HFFc6 (cell line): ENCODE measurements at places on chromosomes 4 and X. TPM values are rescaled to one million over a fixed set of nuclear protein-coding genes. Genes with fewer than 3 reads are reported as not detected.
A peak's percentile ranks its signal among the peaks of the same experiment; 100 is the strongest.

The PHEX gene
- total RNA-seq = 0.06 to 0.10 TPM in 2 of 3 replicates, not detected in the other

The TLR3 gene
- total RNA-seq = 0.20 to 0.43 TPM (median 0.42 TPM) in 3 replicates

The RAB9B gene
- total RNA-seq = 0.24 to 0.28 TPM (median 0.25 TPM) in 3 replicates

The STBD1 gene
- total RNA-seq = 4.9 to 5.6 TPM (median 5.4 TPM) in 3 replicates

The MTCP1 gene
- total RNA-seq = 14.4 to 16.8 TPM (median 15.8 TPM) in 3 replicates

The MAGEA6 gene
- 0.18 TPM in 1 of 3 replicates, not detected in the others for total RNA-seq

The DCAF8L2 gene
- not detected in 3 replicates for total RNA-seq

The SRD5A3 gene
- 11.0 to 14.4 TPM (median 12.1 TPM) in 3 replicates for total RNA-seq

The CCDC110 gene
- 0.07 TPM in 1 of 3 replicates, not detected in the others for total RNA-seq

The PFKFB1 gene
- not detected in 3 replicates for total RNA-seq

The KIT gene
- 0.11 and 1.4 TPM in 2 replicates for total RNA-seq

DNA sequence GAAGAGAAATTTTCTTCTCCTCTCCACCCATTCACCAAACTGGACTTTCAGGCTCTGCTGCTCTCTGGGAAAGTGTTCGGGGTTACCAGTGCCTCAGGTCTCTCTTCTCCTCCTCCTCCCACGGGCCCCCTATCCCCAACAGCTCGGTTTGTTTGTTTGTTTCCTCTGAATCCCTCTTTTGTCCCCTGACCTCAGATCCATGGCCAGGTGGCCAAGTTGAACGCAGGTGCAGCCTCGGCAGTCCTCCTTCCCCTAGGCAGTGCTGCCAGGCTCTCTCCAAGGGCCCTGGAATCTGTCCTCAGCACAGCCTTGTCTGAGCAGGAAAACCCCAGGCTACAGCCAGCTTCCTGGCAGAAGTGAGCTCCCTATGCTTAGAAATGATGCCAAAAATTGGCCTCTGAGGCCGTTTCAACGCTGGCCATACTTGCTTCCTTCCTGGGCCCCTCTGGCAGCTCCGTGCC is 60.0 kb downstream of the FHDC1 start:
- no peak for DNase-seq

DNA sequence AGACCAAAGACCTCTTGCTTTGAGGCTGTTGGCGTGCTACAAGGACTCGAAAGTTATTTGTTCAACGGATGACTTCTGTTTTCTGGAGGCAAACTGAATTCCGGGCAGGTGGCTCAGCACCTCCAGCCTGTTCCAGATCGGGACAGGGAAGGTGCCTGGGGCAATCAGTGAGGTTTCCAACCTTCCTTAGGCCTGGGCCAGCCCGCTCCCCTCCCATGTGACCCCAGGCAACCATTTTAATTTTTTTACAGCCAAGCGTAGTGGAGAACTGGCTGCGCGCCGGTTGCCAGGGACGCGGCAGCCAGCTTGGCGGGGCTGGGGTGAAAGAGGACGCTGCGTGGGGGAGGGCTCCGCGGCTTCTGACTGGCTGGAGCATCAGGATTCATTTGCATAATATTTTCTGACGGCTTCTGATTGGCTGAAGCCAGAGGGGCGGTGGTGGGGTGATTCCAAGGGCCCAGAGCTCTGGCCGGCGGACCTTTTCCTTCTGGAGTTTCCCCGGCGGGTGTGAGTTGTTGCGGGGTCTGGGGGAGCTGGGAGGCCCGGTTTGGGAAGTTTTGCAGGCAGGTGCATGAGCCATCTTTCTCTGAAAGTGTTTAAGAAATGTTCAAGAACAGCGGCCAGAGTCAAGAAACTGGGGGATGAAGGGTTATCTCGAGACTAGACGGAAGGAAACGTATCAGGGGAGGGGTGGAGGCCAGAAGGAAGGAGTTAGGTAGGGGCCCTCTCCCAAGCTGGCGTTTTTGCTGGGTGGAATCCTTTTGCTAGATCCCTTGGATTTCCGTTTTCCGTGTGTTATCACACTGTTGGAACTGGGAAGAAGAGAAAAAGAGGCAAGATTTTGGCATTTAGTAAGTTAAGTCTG is at the start of gene MID1IP1:
Gene MID1IP1, plus strand, starts transcription at position 479 of the 865 bp plus-strand sequence. CDS start 3,488 bp downstream, outside the sequence.
- DNase-seq = peak; percentile 87

- DNase-seq = no peak
Observed at GRCh38 chrX:147322496-147322895, 508.0 kb upstream of the CXorf51A start.

DNA sequence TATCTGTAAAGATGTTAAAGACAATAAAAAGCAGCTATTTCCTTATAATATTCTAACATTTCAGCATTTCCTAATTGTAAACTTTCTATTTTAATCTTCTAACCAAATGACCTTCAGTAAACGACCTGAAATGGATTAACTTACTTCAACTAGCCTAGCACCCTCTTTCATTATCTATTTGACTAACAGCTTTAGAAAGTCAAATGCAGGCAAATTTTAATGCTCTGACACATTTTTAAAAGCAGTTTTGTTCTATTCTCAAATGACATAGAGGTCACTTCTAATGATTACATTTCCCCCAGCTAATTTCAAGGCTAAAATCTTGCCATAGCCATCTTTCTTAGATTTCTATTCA is 41.9 kb downstream of the SLC7A11 start:
- DNase-seq = no peak

DNA sequence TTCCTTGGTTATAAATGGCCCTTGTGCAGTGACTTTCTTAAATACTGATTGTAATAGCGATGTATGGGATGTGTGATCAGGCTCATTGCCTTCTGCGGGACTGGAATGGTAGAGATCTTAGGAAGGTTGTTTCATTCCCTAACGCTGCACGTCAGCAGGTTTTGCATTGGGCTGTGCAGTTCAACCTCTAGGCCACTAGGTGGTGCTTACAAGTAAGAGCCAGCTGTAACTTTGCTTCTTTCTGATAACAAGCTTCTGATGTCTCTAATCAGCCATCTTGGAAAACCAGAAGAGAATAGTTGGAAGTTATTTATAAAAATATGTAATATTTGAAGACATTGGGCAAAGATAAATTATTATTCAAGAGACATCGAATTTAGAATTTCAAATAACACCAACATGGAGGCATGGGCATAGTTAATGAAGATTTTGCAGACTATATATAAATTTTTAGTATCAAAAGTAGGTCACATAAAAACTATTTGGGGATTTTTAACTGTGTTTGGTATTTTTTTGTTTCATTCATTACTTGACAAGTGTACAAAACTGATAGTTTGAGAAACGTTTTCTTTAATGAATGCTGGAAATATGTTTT is 339.7 kb upstream of the PCDH7 start:
- DNase-seq = peak; percentile 39

DNA sequence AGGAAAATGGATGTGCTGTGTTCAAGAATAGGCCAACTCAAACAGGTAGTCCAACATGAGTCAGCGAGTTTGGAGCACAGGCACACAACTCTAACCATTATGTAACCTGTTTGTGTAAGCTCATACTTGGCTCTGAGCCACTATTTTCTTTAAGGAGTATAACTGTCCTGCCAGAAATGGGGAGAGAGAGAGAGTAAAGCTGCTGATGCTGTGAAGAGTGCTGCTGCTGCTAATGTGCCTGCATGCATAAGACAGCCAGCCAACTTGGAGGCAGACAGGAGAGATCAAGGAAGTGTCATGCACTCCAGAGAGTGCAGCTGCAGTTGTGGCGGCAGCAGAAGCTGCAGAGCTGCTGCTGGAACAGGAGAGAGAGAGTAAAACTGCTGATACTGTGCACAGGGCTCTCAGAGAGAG is 11.7 kb upstream of the STATH start:
- no peak for DNase-seq

GRCh38 chrX:67544281-67545035 is 637 bp downstream of the AR start:
- no peak for DNase-seq

- no peak for DNase-seq
Observed at GRCh38 chr4:110055158-110055768, 142.6 kb downstream of the EGF start.

GRCh38 chr4:133157460-133158160 is 8.5 kb downstream of the PCDH10 start:
- no peak for DNase-seq

GRCh38 chrX:154411981-154412340 is 622 bp downstream of the TAFAZZIN start:
- DNase-seq = no peak

- DNase-seq = peak; percentile 0
Observed at GRCh38 chrX:87338510-87338909, 179.1 kb upstream of the KLHL4 start.

GRCh38 chrX:129013574-129013973 is 509.7 kb downstream of the SMARCA1 start:
- no peak for DNase-seq

DNA sequence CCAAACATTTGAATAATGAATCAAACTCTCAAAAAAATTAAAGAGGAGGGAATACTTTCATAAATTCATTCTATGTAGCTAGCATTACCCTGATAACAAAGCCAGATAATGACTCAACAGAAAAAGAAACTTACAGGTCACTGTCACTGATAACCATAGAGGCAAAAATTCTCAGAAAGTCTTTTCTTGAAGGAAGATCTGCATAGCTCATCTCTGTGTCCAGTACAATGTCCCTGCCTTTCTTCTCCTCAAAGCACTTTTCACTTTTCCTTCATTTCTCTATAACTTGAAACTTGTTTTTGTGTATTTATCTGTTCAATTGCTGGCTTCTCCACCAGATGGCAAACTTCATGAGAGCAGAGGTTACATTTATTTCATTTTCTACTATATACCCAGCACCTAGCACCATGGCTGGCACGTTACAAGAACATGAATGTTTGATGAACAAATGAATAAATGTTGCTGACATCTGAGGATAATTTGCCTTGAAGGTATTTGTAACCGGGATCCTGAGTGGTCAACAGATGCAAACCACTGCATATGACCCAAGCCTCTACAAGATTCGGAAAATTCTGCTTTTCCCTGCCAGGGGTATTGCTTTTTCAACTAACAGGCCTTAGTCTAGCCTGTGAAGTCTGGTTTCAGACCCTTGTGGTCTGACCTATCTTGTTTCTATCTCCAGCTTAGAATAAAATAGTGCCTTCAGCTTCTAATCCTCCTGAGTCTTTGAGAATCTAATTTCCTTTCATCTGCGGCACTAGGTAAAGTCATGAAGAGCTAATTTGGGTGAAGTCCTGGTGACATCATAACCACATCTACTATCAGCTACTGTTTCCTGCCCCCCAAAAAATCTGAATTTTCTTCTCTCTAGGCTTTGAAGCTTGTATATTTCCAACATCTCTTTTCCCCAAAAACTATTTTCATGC is 52.5 kb upstream of the ANTXR2 start:
- peak; percentile 33 for DNase-seq

- no peak for DNase-seq
Observed at GRCh38 chrX:2673611-2674010, 17.5 kb upstream of the CD99 start.

DNA sequence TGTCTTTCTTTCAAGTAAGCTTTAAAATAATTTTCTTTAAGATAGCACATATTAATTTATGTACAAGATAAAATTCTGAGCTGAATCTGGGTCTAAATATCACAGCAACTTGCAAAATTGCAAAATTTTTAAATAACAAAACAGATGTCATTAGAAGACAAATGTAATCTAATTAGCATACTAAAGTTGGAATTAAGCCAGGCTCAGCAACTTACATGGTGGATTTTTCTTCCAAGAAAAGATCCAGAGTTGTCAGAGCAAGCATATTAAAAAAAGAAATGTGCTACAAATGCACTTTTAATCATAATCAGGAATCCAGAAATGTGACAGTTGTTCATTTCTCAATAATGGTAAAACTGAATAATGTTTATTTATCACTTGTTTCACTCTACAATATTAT is 906.9 kb upstream of the INTU start:
- no peak for DNase-seq

DNA sequence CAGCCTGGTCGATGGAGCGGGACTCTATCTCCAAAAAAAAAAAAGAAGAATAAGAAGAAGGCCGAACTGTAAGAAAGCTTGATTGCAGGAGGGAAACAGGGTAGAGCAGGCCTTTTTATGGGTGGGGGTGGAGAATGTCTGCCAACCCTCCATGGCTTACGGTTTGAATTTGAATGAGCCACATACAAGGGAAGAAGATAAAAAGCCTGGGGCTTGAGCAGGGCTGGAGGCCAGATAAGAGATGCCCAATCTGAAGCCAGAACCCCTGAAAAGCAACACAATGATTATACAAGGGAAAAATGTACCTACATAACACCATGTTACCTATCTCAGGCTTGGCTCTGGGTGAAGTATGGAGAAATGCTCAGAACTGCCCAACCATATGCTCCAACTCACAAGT is 57.3 kb upstream of the TRIM2 start:
- DNase-seq = no peak

DNA sequence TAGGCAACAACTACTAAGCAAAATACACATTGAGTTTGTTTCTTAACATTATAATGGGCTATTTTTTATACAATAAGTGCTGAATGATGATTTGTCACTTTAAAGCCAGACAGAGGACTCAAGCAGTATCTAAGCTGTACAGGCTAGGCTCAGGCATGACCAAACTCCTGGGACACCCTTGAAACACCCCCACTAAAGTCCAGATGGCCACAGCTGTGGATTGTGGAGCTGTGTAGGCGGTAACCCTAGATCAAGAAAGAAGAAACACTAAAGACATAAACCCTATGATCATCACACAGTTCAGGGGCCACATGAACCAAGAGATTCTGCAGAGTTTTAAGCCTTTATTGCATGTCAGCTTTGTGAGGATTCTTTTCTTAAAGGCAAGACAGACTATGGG is 25.1 kb downstream of the TAB3 start:
- no peak for DNase-seq

DNA sequence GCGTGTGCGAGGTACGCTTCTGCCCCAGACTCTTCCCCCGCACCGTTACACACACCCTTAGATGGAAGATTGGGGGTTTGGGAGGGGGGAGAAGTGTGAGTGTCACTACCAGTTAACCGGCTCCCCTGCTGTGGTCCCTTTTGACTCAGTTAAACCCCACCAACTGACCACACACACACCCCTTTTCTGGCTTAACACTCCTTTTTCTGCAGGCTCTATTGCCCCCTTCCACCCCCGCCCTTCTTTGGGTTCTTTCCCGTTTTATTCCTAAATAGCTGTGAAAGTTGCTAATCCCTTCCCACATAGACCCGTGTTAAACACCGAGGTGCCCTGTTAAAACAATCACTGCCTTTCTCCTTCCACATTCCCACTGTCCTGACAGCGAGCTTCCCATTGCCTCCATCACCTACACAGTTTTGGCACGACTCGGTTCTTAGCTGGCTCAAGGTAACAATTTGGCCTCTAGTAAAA is 3.7 kb upstream of the NR3C2 start:
- no peak for DNase-seq

DNA sequence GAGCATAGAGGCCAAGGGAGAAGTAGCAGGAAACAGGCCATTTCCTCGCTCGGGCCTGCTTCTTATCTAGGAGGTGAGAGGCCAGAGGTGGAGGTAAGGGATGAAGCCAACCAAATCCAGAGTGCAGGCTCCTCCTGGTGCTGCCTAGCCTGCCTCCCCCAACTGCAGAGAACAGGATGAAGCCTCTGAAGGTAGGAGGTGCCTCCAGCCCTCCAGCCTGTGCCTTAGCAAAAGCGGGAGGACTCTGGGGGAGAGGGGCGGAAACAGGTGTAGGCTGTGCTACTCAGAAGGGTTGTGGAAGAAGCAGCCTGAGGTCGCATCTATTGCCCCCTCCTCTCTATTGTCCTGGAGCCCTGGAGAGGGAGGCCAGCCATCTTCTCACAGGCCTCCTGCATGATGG is 2.9 kb upstream of the MTM1 start:
- DNase-seq = no peak
